ENCODE measurements at places on chromosomes 3 and 15.

DNA sequence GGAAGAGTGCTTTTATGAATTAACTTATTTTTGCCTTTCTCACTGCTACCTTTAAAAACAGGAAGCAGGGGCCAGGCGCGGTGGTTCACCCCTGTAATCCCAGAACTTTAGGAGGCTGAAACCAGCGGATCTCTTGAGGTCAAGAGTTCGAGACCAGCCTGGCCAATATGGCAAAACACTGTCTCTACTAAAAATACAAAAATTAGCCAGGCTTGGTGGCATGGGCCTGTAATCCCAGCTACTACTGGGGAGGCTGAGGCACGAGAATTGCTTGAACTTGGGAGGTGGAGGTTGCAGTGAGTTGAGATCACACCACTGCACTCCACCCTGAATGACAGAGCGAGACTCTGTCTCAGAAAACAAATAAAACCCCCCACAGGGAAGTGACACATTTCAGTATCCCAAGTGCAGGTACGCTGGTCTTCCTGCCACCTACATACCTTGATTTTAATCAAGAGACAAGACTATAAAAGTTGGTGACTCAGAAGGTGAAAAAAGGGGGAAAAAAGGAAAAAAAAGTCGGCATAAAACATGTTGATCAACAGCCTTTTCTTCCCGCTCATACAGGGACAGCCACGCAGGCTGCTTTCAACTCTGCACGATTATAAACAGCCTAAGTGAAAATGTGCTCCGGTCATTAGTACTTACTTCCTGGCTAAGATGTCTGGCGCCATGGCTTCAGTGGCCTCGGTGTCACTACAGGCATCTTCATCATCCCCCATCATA is 18.8 kb downstream of the PPP1R2 start:
- no peak for DNase-seq

DNA sequence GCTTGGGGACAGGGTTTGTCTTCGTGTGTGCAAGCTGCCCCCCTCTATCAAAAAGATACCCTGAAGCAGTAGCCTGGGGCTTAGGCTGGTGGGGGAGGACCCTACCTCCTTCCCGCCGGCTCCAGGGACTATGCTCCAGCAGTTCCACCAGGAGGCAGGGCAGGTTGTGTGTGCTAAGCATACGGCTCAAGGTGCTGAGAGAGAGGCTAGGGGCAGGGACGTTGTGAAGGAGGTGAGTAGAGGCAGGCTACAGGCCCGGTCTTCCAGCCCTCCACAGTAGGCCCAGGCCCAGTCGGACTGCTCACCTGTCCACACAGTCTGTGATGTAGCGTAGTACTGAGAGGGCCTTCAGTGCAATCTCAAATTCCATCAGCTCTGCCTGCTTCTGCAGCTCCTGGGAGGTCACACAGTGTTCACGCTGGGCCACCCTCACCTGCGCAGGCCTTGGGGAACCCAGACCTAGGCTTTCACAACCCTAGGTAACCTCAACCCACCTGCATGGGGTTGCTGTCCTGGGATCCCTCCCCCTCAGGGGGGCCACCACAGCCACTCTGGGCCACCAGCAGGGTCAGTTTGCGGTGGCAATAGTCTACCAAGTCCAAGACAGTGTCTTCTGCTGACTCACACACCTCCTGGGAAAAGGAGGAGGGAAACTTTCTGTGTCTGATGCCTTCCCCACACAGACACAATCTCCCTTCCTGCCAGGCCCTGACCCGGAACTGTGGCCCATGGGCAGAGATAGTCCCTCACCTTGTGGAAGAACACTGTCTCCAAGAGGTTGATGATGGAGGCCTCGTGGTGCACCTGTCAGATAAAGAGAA is 2.4 kb upstream of the RASSF1 start:
- DNase-seq, result no peak

- DNase-seq, result no peak
Measured at GRCh38 chr15:100448481-100448880, 80.3 kb downstream of the CERS3 start.

GRCh38 chr3:184156522-184156955 is 1.4 kb downstream of the DVL3 start:
- DNase-seq, result no peak

DNA sequence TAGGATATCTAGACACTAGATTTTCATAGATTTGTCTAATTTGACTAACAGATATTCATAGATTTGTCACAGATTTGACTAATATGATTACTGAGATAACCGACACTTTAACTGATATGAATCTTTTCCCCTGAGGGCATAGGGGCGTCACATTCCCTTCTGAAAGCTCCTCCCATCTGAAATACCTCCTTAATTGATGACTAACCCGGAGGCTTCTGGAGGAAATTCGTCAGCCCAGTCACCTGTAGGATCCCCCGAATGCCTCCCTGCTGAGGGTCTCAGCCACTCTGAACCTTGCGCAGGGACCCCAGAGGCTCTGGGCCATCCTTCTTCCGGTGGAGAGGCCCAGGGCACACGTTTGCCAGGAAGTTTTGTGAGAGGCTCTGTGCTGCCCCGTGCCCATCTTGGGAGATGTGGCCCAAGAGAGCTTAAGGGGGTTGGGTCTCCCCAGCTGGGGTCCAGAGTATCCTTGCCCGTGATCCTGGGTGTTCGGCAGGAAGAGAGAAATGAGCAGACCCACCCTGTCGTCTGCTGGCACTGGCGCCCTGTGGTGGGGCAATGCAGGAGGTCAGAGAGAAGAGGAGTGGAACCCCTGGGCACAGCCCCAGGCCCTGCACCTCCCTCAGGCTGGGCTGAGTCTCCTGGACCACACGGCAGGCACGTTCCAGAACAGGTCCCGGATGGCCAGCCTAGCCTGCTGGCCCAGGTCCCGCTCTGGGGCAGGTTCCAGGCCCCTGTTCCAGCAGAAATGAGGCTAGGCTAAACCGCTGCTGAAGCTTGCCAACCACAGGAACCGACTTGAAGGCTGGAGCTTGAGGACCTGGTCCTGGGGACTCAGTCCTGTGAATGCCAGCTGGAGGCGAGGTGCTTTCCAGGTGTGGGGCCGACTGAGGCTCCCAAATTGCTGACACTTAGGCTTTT is 1.7 kb downstream of the PLA2G4D start:
- DNase-seq, result no peak

GRCh38 chr3:55164876-55165275 is 237.0 kb upstream of the LRTM1 start:
- no peak for DNase-seq
